NAMALWA (cell line): ENCODE measurements at places on chromosomes 4 and X.

GRCh38 chr4:128371876-128372275 is 84.3 kb upstream of the PGRMC2 start:
- no peak for DNase-seq

DNA sequence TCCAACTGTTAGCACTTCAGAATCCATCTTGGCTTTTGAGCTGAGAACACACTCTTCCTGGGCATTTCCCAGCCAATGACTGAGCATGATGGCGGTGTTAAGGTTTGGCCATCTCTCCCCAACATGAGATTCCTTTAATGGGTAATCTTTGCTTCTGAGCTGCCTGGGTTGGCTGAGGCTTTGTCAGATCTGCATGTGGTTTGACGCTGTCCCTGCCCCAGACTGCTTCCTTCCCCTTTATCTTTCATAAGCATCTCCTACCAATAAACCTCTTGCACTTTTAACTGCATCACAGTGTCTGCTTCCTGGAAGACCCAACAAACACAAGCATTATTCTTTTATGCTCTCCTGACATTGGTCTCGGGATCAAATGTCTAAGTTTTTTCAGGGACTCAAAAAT is 31.5 kb upstream of the DIPK2B start:
- DNase-seq = no peak

DNA sequence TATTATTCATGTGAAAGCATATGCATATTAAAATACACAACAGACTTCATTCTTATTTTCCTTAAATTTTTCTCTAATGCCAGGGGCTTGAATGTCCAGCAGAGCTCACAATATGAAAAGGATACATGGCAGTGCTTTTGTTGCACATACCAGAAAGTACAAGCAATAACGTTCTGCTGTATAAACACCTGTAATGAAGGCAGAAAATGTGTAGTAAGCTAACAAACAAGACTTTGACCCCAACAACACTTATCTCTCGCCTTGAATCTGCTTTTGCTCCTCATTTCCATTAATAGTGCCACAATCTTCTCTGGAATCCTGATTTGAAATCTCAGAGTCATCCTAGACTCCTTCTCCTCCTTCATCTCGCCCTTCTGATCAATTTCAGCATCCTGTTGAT is 687.3 kb downstream of the IL1RAPL1 start:
- DNase-seq = no peak

- no peak for DNase-seq
Measured at GRCh38 chr4:123046096-123046495, 123.7 kb upstream of the NUDT6 start.

DNA sequence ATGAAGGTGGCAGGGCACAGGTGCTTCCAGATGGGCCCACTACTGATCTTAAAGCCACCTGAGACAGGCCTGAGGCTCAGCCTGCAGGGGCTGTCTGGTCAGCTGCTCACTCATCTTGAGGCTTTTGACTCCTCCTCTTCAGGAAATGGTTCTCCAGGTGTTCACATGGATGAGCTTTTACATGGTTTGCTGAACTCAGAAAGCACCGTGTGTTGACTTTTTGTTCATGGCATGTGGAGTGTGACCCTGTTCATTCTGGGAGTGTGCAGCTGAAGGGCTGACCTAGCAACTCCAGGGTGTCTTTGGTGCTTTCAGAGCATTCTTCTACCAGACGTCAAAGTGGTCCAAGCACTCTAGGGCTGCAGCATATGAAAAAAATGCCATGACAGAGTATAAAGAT is 111.1 kb downstream of the CCNG2 start:
- DNase-seq = no peak

DNA sequence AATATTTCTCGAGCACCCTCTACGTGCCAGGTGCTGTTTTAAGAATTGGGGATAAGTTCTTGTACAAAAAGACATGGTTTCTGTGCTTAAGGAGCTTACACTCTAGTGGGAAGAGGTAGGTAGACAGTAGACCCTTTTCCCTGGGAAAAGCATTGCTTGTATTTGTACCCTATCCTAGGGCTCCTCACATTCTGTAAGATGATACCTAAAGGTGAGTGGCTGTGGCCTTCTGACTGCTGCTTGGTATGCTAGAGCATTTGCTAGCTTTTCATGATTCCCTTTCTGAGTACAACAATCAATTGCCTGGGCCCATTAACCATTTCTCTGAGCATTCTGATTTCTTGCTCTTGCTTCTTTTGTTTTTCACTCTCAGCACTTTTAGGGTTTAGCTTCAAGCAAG is 286.6 kb downstream of the ZIC3 start:
- no peak for DNase-seq
